Stimulated activated CD4-positive, alpha-beta T cell treated with anti-CD3 and anti-CD28 coated beads, Interleukin-4, amount 100 ng/mL, for 24 hours (primary cell): ENCODE measurements at places on chromosomes 7 and 10.

GRCh38 chr10:6916601-6917000 is 336.5 kb upstream of the PRKCQ start:
- no peak for DNase-seq

DNA sequence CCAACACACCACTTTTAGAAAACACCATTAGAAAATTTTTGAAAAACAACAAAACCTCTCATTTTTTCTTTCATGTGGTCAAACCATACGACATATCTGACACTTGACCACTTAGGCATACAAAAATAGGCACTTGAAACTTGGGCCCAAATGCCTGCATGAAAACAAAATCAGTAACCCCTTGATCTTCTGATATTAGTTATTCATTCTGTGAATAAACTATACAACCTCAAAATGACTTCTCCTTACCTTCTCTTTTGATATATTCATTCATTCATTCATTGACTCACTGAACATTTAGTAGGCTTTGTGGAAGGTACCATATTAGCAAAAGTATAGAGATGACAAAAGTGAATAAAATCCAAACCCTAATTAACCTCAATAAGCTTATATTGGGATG is 26.4 kb downstream of the ITGB1 start:
- DNase-seq = no peak

GRCh38 chr10:80540981-80541750 is 3.5 kb downstream of the SH2D4B start:
- no peak for DNase-seq

- no peak for DNase-seq
Measured at GRCh38 chr7:87316846-87317552, 28.5 kb upstream of the CROT start.

GRCh38 chr7:44867073-44867995 is 18.0 kb downstream of the PURB start:
- DNase-seq = peak; percentile 35

GRCh38 chr10:28470873-28471651 is 61.9 kb upstream of the WAC start:
- no peak for DNase-seq

DNA sequence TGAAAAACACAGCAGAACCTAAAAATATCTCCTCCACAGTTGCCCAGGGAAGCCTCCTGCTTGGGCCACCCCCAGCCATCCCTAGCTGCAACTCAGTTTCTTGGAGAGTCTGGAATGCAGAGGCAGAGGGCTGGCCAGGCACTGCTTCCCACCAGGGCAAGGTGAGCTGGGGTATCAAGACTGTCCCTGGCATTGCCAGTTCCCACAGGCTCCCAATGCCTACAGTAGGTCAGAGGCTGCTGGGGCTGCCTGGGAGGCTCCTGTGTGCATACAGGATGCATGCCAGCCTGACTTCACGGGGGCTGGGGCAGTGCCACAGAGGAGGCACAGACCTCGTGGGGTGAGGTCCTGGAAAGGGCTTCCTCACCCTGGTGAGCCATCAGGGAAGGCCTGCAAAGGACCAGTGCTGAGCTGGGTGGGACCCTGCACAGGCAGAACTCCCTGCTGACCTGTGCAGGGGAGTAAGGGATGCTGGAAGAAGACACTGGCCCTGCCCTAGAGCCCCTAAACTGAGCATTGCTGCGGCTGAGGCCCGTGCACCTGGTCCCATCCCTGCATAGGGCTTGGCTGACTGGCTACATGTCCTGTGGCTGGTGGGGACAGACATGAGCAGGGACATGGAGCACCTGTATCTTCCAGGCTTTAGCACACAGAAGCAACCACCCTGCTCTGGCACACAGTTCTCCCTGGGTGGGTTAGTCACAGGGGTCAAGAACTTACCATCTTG is 121.9 kb upstream of the RET start:
- no peak for DNase-seq
